ENCODE measurements at places on chromosomes 4 and X.
A peak's percentile ranks its signal among the peaks of the same experiment; 100 is the strongest.

DNA sequence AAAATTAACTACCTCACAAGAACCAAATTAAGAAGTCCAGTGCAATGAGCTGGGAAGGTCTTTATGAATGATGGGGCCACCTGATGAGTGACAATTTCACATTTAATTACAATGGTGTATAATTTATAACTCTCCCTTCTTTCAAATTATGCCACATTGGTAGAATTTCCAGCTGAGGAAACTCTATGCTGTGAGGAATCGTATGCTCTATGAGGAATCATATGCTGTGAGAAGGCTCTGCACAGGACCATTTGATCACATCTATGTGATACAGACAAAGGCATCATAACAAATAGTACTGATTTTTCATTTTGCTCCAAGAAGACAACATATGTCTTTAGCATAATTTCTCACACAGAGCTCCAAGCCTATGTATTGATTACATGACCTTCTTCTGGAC is 69.3 kb downstream of the PDHA2 start:
- no peak for DNase-seq

DNA sequence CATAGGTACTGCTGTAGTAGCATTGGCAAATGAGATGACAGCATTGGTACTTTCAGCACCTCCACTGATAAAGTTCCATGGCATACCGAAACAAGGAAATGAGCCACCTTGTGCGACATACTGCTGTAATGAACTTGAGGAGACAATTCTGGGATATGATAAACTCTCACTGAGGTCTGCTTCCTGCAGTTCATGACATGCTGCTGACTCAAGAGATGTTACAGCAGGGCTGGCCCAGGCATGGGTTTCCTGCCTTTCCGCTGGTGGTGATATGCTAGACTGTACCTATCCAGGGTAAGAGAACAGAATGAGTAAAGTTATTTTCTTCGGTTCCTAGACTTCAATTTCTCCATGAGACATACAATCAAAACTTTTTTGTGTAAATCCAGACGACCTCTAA is 17.1 kb downstream of the BEND2 start:
- DNase-seq, result no peak

- DNase-seq, result no peak
Observed at GRCh38 chrX:110178179-110178865, 139.6 kb downstream of the AMMECR1 start.

DNA sequence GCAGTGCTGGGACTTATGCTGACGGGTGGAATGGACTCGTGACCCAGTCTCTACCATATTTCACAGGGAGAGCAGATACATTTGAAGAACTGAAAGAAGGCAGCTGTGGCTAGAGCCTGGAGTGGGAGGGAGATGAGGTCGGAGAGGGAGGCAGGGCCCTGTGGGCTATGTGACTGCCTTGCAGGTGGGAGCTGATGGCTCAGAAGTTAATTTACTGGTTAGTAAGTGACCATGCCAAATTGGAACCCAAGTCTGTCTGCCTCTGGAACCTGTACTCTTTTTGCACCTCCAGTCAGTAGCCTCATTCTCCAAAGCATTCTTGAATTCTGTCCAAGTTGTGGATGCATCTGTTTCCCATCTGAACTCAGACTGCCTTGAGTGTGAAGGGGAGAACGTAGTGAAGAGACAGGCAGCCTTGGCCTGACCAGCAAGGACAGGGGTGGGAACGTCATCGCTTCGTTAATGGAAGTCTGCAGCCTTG is 92.3 kb downstream of the REPS2 start:
- no peak for DNase-seq

GRCh38 chr4:20462426-20463175 is 210.9 kb downstream of the SLIT2 start:
- no peak for DNase-seq

DNA sequence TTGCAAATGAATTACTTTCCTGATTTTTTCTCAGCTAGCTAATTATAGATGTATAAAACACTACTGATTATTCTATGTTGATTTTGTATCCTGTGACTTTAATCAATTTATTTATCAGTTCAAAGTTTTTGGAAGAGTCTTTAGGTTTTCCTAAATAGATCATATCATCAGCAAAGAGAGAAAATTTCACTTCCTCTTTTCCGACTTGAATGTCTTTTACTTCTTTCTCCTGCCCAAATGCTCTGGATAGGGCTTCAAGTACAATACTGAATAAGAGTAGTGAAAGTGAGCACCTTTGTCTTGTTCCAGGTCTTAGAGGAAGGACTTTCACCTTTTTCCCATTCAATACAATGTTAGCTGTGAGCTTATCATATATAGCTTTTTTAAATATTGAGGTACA is 417.9 kb downstream of the PDGFC start:
- no peak for DNase-seq

GRCh38 chrX:26032111-26032912 is 105.8 kb upstream of the MAGEB18 start:
- no peak for DNase-seq

- DNase-seq, result no peak
Observed at GRCh38 chrX:119393144-119393543, 6.0 kb upstream of the SLC25A43 start.

- no peak for DNase-seq
Observed at GRCh38 chrX:2676794-2677675, 14.1 kb upstream of the CD99 start.

DNA sequence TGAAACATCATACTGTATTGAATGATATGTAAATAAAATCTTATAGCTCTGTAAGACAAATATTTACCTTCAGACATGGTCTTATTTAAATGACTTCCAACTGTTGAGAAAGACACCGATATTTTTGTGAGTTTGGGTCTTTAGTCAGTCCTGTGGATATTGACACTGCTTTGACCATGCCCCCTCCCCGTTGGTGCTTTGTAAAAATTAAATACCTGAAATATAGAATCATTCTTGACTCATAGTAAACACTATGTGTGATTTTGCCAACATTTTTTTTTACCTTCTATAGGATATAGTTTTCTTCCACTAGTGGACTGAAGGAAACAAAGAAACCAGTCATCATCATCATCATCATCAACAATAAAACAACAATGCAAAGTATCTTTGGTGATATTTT is 114.3 kb upstream of the HS3ST1 start:
- no peak for DNase-seq

GRCh38 chrX:45850197-45850774 is 649.6 kb upstream of the DIPK2B start:
- peak; percentile 2 for DNase-seq

DNA sequence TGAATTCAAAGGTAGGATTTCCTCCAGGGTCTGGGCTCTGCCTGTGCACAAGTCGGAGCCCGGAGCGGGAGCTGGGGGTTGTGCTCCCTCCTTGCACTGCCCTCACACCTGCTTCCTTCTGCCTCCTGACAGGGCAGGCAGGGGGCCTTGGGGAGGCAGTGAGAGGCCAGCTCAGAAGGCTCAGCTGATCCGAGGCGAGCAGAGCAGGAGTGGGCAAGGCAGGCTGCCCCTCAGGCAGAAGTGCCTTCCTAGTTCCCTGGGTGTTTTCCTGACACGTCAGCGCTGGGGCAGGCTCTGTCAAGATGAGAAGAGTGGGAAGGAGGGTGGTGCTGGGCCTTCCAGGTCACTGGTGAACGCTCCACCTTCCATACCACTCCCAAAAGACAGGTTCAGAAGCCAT is 5.5 kb upstream of the IRAK1 start:
- DNase-seq, result no peak

GRCh38 chrX:24306440-24306839 is 7.4 kb downstream of the SUPT20HL2 start:
- no peak for DNase-seq

DNA sequence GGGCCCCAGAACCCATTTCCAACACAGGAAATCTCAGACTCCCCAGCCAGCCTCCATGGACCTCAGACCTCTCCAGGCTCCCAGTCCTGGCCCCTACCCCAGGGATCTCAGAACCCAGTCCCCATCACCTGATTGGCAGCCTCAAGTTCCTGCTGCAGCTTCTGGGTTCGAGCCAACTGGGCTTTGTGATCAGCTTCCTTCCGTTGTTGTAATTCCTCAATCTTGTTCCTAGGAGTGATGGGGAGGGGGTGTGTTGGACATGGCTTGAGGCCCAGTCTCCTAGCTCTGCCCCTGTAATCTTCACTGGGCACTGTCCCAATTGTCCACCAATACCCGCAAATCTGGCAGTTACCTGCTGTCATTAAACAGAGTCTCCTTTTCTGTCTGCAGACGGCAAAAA is 12.6 kb downstream of the GRIPAP1 start:
- no peak for DNase-seq

GRCh38 chr4:12697970-12698369 is 786.2 kb downstream of the RAB28 start:
- no peak for DNase-seq

DNA sequence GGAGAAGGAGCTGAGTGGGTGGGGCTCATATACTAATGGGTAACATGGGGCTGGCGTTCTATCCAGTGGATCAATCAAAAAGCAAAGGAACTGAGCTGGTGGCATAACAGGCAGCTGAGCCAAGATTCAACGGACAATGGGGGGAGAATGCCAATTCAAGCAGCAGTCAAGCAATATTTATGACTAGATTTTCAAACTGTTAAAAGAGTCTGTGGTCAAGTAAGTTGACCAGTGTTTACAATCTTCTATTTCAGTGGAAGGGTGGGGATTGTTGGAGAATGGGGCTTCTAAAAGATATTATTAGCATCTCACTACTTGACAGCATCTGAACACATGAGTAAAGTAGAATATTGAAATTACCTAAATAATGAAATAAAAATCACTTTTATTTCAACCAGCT is 64.9 kb upstream of the SCRG1 start:
- DNase-seq, result no peak

DNA sequence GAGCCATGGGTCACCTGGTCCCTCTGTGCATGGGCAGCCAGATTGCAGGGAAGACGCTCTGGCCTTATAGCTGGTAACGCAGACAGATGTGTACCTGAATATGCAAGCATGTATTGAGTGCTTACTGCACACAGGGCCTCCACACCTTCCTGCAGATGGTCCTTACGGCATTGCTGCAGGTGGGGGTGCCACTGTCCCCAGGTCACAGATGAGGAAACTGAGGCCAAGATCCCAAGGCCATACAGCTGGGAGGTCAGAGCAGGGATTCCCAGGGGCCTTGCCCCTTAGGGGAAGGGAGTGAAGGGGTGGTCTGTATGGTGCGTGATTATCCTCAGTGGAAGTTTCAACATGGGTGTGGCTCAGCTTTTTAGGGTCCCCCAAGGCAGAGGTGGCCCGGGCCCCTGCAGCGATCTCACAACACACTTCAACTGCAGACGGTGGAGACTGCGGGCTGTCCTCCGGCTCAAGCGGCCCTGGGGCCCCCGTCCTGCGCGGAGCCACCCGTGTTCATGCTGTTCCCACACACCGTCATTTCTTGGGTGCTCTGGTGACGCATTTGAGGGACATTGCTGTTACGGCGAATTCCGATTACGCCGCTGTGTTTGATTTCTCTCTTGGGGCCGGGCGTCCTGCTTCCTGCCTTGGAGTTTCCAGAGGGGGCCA is 8.1 kb downstream of the DOK7 start:
- no peak for DNase-seq

DNA sequence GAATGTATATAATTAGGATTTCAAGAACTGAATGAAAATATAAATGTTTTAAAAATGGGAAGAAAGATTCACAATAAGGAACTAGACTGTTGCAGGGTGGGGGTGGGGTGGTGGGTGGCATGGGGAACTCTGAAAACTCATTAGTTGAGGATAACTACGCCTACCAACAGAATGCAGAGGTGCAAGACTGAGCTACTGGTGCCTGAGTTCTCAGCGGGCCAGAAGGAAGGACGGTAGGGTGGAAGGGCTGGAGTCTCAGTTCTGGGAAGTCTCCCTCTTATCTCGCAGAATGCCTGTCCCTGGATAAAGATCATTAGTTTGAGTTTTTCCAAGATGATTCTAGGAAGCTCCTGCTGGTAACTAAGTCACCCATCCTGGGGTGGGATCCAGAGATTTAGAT is 1.3 kb upstream of the SOD3 start:
- no peak for DNase-seq

DNA sequence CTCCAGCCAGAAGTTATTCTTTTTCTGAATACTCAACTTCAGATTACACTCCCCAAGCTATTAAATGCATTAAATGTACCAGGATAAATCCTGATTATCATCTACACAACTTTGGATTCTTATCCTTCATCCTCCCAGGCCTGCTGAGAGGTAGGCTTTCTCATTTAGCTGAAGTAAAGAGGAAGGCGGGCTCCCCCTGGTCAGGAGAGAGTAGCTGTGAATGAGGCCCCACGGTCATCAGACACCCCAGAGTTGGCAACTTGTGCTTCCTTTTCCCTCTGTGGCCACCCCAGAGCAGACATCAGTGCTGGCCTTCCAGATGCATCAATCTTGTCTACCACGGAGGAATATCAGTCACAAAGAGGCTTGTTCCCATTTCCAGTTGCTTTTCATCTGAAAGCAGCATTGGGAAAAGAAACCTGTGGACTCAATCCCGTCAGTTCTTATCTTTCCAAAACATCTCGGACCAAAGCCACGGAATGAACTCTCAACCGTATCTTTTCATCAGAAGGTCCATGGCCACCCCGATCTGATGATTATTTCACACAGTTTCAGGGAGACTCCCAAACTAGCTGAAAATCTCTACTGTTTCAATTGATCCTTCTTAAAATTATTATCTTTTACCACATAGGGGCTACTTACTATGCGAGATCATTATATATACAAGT is 79.2 kb downstream of the FBXO8 start:
- no peak for DNase-seq

DNA sequence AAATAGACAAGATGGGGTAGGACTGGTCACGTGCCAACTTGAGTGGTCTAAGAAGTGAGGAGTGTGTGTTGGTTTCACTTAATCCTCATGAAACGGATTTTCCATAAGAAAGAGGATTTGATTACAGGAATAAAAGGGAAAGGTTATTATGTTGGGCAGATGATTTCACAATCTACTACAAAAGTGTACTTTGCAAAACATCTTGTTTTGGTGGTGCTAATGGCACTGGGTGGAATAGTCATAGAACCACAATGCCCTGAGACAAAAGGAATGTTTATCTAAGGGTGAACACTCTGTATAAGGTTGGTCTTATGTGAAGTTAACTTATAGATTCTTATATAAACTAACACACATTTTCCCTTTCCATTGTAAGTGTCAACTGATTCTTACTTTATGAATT is 45.6 kb downstream of the GLUD2 start:
- no peak for DNase-seq

DNA sequence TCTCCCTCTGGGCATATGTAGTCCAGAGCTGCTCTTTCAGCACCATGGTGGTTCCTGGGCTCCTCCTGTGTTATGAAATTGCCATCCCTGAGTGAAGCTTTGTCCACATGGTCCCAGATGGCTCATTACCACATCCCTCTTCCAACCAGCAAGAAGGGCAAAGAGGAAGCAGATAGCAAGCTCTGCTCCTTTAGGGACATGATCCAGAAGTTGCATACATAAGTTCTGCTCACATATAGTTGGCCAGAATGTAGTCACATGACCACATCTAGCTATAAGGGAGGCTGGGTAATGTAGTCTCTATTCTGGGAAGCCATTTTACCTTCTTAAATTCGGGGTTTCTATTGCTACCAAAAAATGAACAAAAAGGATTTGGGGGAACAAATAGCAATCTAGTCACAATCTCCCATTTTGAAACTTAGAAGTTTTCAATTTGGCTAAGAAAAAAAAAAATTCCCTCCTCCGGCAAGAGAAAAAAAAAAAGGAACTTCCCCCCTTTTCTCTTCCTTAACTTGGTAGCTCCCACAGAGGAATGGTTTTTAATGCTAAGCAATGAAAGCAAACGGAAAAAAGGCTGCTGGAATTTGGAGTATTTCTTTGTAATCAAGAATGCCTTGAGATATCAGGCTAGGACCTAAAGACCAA is 88.2 kb upstream of the USP9X start:
- no peak for DNase-seq

All from stimulated activated CD8-positive, alpha-beta memory T cell treated with anti-CD3 and anti-CD28 coated beads, Interleukin-2, amount 100 ng/mL, for 48 hours (primary cell).